Activated B cell treated with CpG ODN at 0.5 μM for 24 hours (primary cell): ENCODE measurements at places on chromosomes 6 and 20. TPM values are rescaled to one million over a fixed set of nuclear protein-coding genes. Genes with fewer than 3 reads are reported as not detected.

SLC4A11 gene
- 0.58 and 0.88 TPM in 2 replicates for total RNA-seq

TRIM10 gene
- total RNA-seq: not detected in 2 replicates

HLA-DOB gene
- total RNA-seq: 95.6 and 101 TPM in 2 replicates

GSTA2 gene
- total RNA-seq: not detected in 2 replicates

STK35 gene
- total RNA-seq: 15.5 and 17.6 TPM in 2 replicates

HSD17B8 gene
- total RNA-seq: 12.3 TPM in 2 replicates

NKAIN4 gene
- total RNA-seq: not detected in 2 replicates

SEMG1 gene
- total RNA-seq: not detected in 2 replicates

NRN1 gene
- 0.12 TPM in 1 of 2 replicates, not detected in the other for total RNA-seq

GJA10 gene
- not detected in 2 replicates for total RNA-seq

WFDC12 gene
- not detected in 2 replicates for total RNA-seq

EPB41L1 gene
- total RNA-seq: 0.49 and 0.64 TPM in 2 replicates

FAM217A gene
- not detected in 2 replicates for total RNA-seq

DNA sequence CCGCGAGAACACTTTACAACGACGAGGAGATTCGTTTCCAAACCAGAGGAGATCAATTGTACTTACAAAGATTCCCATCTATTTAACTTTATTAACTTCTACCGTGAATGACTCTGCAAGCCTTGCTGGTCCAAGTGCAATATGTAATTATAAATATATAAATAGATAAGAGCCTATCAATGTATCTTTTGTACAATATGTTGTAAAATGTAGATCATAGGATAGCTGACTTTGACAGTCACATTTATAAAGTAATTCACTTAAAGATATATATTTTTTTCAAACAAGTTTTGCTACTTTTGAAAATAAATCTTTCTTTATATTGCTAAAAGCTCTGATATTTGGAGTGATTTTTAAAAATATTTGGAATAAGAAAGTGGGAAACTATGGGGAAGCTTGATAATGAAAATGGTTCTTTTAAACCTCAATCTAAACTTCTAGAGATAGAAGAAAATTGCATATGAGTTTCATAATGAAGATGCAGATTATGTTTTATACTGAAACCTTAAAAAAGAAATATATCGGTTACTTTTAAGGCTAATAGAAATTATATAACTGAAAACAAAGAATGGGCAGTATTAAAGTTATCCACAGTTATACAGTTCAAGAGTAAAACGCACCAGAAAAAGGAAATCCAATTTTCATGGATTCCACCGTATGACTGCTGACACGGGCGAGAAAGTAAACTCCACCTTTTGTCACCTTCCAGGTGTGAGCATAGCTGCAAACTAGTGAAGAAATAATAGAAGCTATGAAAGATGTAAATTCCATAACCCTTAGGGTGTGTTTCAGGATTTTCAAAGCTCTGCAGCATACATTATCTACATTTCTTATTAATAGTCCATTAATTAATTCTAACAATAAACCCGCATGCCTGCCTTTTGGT is 3.3 kb downstream of the TCF21 start:
- DNase-seq: no peak

DNA sequence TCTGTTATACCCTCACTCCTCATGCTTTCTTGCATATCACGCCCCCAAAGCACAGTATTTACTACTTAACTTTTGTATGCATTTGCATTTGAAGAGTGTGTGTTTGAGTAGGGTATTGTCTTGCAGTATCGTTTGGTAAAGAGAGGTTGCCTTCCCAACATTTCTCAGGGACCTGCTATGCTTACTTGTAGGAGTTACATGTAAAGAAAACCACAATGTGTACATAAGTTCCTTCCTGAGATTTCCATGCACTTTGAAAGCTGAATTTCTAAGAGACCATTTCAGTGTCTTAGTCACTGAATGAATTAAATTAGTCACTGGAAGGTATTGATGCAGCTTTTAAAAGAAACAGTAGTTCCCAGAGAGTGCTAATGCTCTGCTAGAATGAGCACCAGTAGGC is 159.3 kb upstream of the LAMA2 start:
- DNase-seq: no peak

DNA sequence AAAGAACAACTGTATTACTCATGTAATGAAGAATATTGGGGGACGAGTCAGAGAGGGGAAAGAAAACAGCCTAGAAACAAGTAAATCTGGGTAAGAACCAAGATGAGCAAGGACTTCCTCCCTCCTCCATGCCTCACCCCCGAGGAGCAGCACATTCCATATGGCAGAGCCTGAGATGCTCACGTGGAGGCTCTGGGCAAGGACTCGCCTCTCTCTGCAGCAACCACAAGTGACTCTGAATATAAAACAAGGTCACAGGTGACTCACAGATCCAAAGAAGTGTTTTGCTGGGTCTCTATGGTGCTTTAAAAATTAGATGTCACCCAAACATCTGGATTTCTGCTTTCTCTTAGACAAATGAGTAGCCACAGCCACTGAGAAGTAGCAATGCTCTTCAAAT is 453.0 kb upstream of the SULF2 start:
- DNase-seq: no peak

DNA sequence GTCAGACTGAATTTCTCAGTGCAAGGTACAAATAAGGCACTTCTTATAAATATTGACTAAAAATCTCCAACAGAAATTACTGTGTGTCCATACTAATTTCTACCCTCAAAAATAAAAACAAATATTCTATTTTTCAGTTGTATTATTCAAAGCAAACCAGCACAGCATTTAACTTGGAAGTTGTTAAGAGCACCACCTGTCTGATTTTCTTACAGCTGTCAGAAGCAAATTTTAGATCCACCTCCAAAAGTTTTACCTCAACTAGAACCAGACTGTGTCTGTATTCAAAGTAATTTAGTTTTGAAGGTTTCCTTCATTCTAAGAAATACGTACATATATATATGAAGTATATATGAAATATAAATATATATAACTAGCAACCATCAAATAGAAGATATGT is 1.2 kb downstream of the TRDN start:
- DNase-seq: no peak

DNA sequence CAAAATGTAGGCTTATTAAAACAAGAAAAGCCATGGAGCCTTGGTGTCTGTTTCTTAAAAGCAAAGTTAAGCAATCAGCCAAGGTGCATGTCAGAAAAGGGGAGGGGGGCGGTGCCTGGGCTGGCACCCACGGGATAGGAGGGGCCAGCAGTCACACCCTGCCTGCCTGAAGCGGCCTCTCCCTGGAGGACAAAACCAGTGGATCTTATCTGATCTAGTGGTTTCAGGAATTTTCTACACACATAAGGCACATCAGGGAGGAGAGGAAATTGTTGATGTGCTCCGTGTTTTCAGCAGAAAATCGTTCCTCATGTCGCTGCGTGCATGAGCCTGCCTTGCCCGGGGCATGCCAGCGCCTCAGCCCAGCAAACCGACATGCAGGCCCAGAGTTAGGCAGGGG is 276.4 kb downstream of the TAF4 start:
- no peak for DNase-seq

- DNase-seq: no peak
Measured at GRCh38 chr20:16497896-16498295, 75.4 kb downstream of the KIF16B start.

GRCh38 chr6:44980841-44981240 is 347.3 kb upstream of the RUNX2 start:
- no peak for DNase-seq

DNA sequence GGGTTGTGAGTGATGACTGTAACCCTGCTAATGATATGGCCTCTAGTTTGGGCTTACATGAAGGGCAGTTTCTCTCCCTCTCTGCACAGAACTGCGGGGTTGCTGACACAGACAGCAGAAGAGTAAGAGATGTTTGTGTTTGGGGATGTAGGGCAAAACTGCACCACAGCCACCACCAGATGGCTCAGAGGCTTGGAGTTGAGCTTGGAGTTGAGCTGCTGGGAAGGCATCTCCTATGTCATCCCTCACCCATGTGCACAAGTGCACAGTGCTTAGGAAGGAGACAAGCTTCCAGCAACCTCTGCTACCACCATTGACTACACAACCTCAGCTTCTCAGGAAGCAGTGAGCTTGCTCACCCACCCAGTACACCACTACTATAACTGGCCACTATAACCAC is 303.9 kb upstream of the DEFB112 start:
- no peak for DNase-seq

- no peak for DNase-seq
Measured at GRCh38 chr6:124676033-124676432, 286.2 kb upstream of the RNF217 start.

DNA sequence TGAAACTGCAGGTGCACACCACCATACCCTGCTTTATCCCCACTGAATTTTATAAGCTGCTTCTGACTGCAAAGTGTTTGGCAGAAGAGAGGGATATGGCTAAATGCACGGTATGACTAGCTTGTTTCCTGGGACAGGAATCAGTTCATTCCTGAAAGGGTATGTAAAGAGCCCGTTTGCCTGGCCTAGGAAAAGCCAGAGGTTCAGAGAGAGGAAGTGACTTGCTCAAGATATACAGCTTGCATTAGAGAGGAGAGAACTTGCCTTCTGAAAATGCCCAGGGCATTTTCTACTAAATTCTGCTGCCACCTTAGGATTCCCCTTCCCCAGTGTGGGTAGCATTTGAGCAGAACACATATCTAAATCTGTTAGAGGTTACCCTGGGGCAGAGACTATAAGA is 683 bp upstream of the GCNT2 start:
- no peak for DNase-seq

DNA sequence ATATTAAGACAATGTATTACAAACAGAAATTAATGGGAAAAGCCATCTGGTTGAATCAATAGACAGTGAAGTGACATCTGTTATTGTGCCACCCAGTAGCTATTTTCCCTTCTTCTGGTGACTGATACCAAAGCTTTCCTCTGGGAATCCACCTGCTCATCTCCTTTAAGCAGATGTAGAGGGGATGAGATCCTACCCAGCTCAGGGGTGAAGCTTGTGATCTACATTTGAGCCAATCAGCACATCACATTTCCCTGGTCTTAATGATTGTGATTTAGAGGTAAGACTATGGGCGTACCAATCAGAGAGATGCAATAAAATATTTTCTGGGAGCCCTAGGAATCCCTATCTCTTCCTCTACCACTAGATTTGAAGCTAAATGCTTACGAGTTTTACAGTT is 782.9 kb downstream of the PTPRT start:
- DNase-seq: no peak

DNA sequence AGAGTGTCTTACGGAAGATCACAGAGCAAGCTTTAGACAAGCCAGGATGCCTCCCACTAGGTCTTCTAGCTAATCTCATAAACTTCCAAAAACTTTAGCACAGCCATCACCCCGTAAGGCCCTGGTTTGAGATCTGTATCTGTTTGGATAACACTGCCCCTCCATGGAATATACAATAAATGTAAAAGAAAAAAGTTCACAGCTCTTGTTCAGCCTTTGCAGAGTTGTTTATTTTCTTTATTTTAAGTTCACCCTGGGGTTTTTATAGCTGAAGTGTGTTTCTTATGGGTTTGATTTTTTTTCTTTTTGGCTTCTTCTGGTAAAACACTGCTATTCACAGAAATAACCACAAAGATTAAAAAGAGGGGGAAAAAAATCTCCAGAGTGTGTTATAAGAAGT is 125.6 kb downstream of the EYA2 start:
- DNase-seq: no peak

GRCh38 chr6:103799971-103800670 is 1059.6 kb downstream of the HACE1 start:
- no peak for DNase-seq

GRCh38 chr6:152309648-152310047 is 327.5 kb downstream of the SYNE1 start:
- DNase-seq: no peak

GRCh38 chr20:15091421-15092037 is 754.1 kb upstream of the FLRT3 start:
- no peak for DNase-seq

DNA sequence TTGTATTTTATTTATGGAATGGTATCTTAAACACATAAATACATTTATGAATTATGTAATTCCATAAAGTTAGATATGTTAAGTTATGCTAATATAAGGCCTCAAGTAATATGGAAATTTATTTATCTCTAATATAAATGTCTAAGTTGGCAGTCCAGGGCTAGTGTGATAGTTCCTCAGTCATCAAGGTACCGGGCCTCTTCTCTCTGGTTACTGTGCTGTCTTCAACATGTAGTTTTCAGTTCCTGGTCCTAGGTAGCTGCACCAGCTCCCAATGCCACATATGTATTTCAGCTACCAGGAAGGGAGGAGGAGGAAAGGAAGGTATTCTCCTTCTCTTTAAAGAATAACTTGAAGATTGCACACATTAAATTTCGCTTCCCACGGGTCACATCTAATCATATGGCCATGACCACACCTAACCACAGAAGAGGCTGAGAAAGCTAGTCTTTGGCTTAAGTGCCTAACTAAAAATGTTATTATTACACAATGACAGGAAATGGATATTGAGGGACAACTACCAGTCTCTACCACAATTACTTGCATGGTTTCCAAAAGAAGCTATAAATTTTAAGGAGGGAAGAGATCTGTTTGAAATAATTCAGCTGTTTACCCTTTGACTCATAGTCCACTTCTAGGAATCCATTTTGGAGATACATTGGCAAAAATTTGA is 68.6 kb downstream of the BCKDHB start:
- DNase-seq: no peak

GRCh38 chr6:26392932-26393636 is 9.0 kb upstream of the BTN3A1 start:
- no peak for DNase-seq

DNA sequence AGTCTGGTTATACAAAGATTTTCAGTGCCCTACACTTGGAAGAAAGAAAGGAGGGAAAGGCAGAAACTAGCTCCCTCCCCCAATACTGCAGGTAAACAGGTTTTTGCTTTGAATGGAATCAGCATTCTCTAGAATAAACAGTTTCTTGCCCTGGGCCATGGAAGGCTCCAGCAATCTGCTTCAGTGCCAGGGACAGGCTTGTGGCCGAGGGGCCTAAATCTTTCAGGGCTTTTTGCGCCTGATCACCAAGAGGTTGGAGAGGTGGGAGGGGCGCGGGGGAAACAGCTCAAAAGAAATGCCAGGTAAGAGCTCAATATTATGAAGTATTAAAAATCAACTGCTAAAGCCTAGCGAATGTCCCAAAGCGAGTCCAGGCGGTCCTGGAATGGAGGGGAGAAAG is 23.8 kb downstream of the TFAP2B start:
- DNase-seq: no peak

- DNase-seq: no peak
Measured at GRCh38 chr20:10527781-10528180, 92.7 kb downstream of the SLX4IP start.

DNA sequence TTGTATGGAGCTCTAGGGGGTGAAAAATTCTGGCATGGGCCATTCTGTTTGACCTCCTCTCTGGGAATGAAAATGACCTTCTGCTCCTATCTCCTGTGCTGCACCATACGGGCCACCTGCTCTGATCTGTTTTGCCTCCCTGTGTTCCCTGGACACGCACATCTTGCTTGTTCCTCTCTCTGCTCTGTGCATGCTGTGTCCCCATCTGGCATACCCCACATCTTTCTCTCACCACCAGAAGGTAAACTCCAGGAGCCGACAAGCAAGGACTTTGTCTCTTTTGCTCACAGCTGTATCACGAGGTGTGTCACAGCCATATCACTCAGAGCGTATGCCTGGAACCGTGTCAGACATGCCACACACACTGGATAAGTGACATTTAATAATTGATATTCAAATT is 208.4 kb upstream of the DTNBP1 start:
- DNase-seq: no peak
